ENCODE measurements at places on chromosomes 3 and 15. TPM values are rescaled to one million over a fixed set of nuclear protein-coding genes. Genes with fewer than 3 reads are reported as not detected.
A peak's percentile ranks its signal among the peaks of the same experiment; 100 is the strongest.

The MESP2 gene
- 0.47 TPM for total RNA-seq

The ROBO2 gene
- 1.3 TPM for total RNA-seq

The KIF7 gene
- total RNA-seq = 4.2 TPM

The POPDC2 gene
- 3.2 TPM for total RNA-seq

The SLC51A gene
- total RNA-seq = 0.98 TPM

The ADCY5 gene
- total RNA-seq = 33.6 TPM

The FAN1 gene
- total RNA-seq = 23.7 TPM

The MUC13 gene
- 1.9 TPM for total RNA-seq

The CLDN1 gene
- total RNA-seq = 86.0 TPM

The DNAH12 gene
- 0.38 TPM for total RNA-seq

The GABRR3 gene
- not detected for total RNA-seq

The GPR27 gene
- total RNA-seq = 17.9 TPM

The MAPKBP1 gene
- 28.6 TPM for total RNA-seq

The CLDND1 gene
- total RNA-seq = 77.2 TPM

The TEX55 gene
- total RNA-seq = not detected

The PRR20G gene
- total RNA-seq = not detected

The EOMES gene
- 1.3 TPM for total RNA-seq

The TRIM59 gene
- total RNA-seq = 4.8 TPM

The SAXO2 gene
- 3.2 TPM for total RNA-seq

GRCh38 chr3:53941950-53942349 lies 50.3 kb upstream of the SELENOK start:
- DNase-seq = no peak

DNA sequence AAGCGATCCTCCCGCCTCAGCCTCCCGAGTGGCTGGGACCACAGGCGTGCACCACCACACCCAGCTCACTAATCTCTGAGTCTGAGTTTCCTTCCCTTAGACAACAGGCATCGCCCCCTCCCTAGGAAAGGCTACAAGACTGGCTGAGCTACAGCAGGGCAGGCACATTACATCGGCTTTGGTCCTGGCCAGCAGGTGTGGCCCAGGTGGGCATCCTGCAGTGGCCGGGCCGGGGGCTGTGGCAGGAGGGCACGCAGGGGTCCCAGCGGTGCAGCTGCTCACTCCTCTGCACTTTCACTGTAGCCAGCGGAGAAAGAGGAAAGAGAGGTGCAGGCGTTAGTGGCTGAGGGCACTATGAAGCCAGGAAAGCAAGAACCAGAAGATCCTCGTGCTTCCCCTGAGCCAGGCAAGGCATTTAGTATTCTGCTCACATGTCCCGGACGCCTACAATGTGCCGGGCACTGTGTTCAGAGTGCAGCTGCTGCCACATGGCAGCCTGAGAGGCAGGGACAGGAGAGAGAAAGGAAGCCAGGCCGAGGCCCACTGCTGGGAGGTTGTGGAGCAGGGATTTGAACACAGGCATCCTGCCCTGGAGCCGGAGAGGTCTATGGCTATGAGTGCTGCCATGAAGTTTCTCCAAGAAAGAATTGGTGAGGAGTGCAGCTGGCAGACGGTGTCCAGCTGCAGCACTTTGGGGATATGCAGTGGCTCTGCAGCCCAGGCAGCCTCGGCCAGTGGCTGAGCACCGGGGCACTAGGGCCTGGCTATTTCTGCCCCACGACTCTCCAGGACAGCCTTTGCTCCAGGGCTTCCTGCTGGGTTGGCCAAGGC lies 22.3 kb downstream of the GRIP2 start:
- no peak for DNase-seq

GRCh38 chr3:72448858-72449257 lies 399.4 kb downstream of the SHQ1 start:
- DNase-seq = no peak

DNA sequence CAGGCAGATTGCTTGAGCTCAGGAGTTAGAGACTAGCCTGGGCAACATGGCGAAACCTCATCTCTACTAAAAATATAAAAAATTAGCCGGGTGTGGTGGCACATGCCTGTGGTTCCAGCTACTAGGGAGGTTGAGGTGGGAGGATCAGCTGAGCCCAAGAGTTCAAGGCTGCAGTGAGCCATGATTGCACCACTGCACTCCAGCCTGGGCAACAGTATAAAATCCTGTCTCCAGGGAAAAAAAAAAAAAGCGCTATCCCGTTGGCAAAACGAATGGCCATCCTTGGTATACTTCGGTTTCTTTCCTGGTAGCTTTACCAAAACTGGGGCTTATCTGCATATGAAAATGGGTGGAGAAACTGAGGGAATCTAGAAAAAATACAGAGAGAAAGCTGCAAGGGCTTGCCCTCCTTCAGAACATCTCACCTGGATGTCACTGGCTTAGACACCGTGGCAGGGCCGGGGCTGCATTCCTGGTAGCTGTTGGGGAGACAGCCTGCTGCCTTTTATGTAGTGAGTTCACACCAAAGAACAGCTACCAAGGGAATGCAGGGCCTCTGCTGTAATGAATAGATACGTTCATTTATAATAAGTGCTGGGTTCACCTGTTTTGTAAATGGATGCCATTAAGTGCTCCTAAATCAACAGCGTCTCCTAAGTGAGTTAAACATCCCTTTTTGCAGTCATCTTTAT lies 96.0 kb downstream of the IQSEC1 start:
- DNase-seq = no peak

DNA sequence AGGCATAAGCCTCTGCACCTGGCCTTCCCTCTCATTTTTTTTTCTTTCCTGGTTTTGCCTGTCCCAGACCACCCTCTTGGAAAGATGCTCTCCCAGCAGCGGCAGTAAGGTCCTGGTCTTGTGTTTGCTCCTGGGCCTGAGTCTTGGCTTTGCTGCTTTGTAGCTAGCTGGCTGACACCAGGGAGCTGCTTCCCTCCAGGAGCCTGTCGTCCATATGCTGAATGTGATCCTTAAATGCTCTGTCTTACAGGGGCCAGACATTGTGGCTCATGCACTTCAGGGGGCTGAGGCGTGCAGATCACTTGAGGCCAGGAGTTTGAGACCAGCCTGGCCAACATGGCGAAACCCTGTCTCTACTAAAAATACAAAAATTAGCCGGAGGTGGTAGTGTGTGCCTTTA lies 17.2 kb downstream of the FLNB start:
- no peak for DNase-seq

DNA sequence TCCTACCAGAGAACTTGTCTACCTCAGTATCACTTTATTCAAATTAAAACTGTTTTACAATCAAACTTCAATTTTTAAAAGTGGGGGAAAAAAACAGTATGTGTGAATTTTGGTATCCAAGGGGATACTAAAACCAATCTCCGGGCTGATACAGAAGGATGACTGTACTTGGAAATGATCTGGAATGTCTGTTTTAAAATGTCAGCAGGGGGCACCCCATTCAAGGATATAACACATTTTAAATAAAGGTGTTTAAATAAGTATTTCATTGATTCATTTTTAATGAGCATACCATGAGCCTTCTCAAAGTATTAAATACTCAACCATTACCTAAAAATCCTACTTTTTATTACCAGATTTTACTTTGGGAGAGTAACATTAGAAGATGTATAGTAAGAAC lies 67.9 kb downstream of the ULK4 start:
- DNase-seq = no peak

GRCh38 chr3:38316356-38317191 lies 30.0 kb upstream of the XYLB start:
- no peak for DNase-seq

DNA sequence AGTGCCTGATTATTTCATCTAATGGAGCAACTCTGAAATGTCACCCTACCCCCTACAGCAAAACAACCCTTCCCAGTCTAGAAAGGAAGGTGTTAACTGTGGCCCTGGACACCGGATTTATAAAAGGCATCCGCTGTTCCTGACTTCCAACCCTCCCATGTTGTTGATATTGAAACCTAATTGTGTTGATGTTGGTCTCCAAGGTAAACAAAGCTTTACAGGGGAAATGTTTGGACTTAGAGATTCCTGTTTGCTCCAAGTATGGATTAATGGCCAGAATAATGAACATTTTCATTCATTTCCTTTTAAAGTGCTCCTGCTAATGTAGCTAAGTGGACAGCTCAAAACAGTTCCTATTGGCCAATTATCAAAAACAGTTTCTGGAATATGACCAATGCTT lies 19.4 kb upstream of the LMCD1 start:
- no peak for DNase-seq

DNA sequence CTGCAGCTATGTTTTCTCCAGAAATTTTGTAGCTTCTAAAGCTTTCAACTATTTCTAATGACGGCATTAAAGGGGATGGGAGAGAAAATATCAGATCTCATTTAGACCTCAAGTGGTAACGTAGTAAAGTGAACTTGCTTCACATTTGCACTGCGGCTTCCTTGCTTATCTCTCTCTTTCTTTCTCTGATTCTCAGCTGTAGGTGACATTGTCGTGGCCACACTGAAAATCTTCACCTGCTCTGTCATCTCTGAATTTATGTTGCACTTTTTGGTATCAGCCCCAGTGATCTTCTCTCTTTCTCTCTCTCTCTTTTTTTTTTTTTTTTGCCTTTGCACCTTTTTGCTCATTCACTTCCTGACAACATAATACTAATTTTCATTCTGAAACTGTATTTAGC lies 254.1 kb upstream of the SATB1 start:
- DNase-seq = no peak

DNA sequence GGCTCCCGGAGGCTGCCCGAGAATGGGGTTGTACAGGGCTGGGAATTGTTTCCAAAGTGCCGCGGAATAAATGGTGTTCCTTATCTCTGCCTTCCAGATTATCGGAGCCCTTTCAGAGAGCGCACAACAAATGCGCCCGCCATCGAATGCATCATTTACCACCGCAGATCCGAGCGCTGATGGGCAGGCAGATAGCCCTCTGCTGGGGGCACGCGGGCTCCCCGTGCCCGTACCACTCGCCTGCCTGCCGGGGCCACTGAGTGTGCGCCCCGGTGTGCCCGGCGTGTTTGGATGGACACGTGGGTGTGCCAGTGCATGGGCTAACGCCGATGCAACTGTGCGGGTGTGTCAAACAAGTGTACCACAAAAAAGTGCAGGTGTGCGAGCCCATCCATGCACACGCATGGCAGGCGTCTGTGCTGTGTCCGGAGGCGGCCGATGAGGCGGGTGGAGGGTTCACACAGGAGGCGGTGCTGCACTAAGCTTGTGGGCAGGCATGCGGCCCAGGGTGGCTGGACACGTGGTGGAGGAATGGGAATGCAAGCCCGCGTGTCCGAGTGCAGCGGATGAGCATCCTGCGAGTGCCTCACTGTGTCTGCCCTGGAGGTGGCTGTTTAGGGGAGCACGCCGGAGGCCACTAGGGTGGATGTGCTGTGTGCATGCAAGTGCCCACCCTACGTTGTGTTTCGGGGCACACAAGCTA lies 3.8 kb upstream of the GATA2 start:
- peak; percentile 87 for DNase-seq

- peak; percentile 95 for DNase-seq
Measured at GRCh38 chr3:52705688-52706686, at the start of the genes GLT8D1 and SPCS1. Gene GLT8D1 (minus strand): TSS chr3:52705791. CDS start chr3:52700460, 5,331 bp downstream. Gene SPCS1 (plus strand): TSS chr3:52706106. CDS start chr3:52706247, 141 bp downstream.

GRCh38 chr15:92346063-92346462 lies 47.6 kb upstream of the ST8SIA2 start:
- DNase-seq = no peak

- no peak for DNase-seq
Measured at GRCh38 chr3:85678713-85679112, 719.9 kb downstream of the CADM2 start.

DNA sequence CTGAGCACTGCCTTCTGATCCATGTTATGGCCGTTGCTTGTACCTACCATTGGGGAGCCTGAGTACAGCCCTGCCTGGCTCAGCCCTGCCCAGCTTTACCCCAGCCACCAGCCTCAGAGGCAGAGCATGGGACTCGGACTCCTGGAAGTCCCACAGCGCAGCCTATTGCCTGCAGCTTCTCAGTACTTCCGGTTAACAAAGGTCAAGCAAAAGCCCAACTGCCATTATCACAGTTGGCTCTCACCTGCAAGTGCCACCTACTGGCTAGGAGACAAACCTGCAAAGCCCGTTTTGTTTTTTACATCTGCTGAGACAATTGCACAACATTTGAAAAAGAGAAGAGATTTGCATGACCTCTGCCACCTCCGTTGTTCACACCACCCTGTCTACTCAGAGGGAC lies 1081.7 kb downstream of the NAALADL2 start:
- no peak for DNase-seq

DNA sequence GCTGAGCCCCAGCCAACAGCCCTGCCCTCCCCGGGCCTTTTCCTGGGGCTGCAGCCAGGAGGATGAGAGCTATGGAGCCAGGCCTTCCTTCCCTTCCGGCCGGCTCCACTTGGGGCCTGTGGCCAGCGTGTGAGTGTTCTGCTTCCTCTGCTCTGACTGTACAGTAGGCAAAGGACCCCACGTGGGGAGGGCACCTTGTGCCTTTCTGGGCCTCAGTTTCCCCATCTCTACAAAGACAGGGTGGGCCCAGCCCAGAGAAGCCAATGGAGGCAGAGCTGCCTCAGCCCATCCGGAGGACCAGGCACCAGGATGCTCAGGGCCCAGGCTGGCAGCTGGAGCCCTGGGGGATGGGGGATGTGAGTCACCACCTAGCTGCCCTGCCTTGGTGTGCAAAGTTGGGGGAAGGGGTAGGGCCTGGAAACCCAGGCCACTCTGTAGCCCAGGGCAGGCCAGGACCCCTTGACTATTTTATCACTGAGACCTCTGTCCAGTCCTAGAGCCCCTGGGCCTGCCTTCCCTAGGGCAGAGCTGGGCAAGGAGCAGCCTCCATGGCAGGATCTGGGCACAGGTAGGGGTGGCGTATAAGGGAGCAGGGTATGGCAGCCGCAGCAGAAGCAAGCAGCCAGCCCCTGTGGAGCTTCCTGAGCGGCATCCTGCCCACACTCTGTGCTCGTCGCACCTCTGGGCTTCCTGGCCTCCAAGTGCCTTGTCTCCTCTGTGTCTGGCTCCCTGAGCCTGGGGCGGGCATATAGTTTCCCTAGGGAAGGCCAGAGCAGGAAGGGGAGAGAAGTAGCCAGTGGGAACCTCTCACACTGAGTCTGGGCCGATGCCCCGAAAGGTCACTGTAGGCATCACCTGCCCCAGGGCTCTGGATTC lies 1.8 kb downstream of the PSTPIP1 start:
- DNase-seq = no peak

- no peak for DNase-seq
Measured at GRCh38 chr3:27504749-27505148, 20.6 kb upstream of the SLC4A7 start.

DNA sequence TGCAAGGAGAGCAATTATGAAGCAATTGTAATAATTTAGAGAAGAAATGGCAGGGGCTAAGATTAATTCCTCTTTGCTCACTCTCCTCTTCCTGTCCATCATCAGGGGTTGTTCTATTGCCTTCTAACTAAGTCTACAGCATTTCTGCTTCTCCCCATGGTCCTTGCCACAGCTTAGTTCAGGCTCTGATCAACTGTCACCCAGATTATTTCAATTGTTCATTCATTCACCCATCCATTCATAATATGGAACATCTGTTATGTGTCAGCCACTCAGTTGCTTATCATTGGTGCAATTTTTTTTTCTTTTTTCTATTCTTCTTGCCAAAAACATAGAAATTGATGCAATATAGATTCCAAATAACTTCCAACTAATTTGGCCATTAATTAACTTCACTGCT lies 93.2 kb downstream of the CD47 start:
- no peak for DNase-seq

- DNase-seq = no peak
Measured at GRCh38 chr3:192902549-192902948, 15.1 kb downstream of the MB21D2 start.

- no peak for DNase-seq
Measured at GRCh38 chr15:47715856-47716445, 1.4 kb upstream of the SEMA6D start.

- peak; percentile 72 for DNase-seq
Measured at GRCh38 chr3:186849374-186849975, 7.0 kb downstream of the ADIPOQ start.
